Kidney glomerular epithelial cell (primary cell): ENCODE measurements at places on chromosomes 6 and 20.

- no peak for DNase-seq
These were observed 152.3 kb upstream of the BEND6 start for GRCh38 chr6:56802584-56802983.

DNA sequence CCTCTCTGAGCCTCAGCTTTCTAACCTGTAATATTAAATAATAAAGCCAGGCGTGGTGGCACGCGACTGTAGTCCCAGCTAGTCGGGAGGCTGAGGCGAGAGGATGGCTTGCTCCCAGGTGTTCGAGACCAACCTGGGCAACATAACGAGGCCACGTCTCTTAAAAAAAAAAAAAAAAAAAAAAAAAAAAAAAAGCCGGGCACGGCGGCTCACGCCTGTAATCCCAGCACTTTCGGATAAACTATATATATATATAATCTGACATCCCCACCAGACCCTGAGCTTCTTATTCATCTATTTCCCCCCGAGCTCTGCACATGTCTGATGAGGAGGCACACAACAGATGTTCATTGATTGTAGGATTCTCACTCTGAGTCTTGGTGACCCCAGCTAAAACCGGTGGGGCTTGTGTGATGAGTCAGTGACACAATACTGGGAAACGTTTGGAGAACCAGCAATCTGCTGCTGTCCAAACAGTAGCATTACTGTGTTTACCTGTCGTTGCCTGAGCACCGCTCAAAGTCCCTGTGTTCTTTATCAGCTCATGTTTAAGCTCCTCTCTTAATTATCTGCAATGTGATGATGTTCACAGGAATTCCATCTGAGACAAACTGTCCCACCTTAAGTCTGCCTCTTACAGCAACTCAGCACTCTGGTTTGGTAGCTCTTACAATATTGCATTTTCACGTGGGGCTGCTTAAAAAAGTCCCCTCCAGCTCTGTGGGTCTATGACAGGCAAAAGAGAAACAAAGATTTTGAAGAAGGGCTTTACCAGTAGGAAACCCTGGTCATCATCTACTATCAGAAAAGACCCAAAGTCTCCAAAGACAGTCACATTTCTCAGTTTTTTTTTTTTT, 1.0 kb upstream of the SPATA2 start:
- DNase-seq = peak; percentile 37

- DNase-seq = no peak
These were observed 386.5 kb upstream of the SULF2 start for GRCh38 chr20:48171626-48172356.

GRCh38 chr6:89015971-89016370, 52.6 kb upstream of the RNGTT start:
- no peak for DNase-seq

DNA sequence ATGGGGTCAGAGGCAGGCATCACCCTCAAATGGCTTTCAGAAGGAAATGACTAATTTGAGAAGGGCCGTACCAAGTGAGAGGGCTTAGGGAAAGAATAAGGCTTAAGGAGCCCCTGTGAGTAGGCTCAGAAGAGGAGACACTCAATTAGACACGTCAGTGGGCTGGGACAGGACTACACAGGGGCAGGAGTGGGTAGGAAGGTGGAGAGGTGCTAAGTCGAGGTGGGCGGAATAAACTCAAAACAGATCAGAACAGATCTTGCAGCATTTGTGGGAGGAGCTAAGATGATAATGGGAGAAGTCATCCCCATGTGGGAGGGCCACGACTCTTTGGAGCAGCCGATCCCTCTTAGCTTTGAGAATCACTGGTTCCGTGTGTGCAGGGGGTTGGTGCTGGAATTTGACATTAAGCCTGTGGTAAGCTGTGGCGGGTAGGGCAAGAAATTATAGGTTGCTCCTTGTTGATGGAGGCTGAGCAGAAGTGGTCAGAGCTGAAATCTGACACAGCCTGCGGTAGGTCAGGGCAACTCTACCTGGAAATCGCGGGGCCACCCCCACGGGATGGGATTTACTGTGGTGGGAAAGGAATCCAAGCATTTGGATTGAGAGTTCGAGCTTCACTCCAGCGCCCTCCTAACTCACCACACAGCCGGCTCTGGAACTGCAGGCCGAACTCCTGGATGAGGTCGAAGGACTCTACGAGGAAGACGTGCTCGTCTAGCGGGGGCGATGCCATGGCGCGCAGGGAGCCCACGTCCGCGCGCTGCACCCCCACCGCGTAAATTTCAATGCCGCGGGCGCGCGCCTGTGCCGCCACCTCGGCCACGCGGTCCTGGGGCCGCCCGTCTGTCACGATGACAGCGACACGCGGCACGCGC, 2.8 kb upstream of the RBPJL start:
- no peak for DNase-seq

- peak; percentile 5 for DNase-seq
These were observed at the start of gene RBM38 for GRCh38 chr20:57390604-57391438. TSS of gene RBM38 (plus strand) at chr20:57391396. CDS start at chr20:57391582, 186 bp downstream.

DNA sequence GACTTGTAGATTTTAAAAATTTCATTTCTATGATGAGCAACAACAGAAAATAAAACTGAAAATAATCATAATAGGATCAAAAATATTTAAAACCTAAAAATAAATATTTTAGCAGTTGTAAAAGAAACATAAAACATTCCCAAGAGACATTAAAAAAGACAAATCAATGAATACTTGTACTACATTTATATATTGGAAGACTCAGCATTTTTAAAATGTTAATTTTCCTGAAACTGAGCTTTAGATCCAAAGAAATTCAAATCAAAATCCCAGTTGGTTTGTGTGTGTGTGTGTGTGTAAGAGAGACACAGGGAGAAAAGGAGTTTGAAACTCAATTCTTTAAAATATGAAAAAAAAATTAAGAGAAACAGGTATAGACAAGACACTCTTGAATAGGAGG, 38.7 kb upstream of the DSE start:
- no peak for DNase-seq

GRCh38 chr20:9035126-9035525, 33.8 kb upstream of the PLCB4 start:
- peak; percentile 78 for DNase-seq

DNA sequence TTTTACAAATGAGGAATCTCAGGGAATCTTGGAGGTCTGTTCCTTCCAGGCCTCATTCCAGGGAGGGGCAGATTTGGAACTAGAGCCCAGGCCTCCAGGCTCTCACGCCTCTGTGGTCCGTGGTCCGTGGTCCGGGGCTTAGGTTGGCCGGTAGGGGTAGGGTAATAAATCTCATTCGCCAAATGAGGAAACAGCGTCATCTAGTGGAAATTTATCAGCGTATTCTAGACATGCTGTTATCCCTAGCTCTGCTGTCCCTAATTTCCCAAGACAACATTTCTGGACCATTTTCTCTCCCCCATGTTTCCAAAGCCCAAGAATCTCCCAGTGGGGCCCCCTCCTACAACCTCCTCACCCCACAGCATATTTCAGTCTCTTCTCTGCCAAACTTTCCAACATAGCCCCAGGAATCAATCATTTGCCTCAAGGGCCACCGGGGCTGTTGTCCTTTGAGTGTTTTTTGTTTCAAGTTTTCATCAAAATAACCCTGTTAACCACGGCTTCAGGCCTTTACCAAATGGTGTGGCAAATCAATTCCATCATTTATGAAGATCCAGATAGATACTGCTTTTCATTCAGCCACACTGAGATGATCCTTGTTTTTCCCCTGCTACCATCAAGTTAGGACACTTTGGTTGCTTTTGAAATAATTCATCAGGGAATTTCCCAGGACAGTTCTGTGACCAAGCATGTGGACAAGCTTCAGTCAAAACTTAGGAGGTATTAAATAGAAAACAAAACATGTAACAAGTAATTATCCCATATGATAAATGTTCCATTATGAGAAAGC, 126.8 kb downstream of the ALDH8A1 start:
- peak; percentile 49 for DNase-seq

DNA sequence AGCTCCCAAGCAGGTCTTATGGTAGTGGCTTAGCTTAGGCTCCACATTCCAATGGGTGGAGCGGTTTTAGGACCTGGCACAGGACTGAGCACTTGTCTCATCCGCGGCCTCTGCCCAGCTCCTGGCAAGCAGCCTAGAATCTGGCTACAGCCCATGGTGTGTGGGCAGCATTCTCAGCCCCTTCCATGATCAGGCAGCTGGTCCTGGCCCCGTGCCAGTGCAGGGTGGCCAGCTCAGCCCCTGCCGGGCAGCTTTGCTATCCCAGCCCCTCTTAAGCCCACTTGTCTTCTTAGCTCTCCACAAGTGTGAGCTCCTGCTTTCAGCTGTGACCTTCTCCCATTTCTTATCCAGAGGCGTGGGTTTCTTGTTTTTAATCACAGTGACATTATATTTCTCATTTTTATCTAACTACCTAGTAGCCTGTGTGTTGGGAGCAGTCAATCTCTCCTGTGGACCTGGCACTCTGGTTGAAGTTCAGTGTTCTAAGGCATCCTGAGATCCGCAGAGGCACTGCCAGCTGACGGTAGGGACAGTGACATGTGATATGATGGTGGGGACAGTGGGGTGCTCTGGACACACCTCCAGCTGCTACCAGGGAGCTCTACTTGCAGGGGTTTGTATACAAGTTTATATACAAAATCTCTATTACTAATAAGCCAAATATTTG, 119.9 kb upstream of the PRND start:
- peak; percentile 69 for DNase-seq

DNA sequence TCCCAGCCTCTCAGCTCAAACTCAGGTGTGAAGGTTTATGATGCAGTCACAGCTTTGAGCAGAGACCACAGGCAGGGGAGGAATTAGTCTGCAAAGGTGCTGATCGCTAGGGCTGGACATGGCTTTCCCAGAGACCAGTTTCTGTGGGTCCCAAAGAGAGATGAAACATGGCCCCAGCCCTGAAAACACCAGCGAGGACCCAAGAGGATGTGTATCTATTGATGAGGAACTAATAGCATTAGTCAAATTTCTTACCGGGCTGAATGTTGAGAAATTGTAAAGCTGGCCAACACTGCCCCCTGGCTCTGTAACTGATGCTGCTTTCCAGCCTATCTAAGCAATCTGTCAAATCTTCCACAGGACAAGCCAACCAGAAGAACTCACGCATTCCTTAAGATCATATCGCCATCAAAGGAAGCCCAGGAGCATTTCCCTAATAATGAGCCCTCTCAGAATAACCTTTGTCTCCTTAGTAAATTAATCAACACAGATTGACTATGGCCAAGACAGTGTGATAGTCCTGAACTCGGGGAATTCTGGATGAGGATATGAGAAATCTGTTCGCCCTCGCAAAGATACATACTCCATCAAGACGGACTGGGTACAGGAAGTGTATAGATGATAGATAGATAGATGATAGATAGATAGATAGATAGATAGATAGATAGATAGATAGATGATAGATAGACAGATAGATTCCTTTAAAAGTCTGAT, 7.8 kb upstream of the ACSS1 start:
- DNase-seq = peak; percentile 40

DNA sequence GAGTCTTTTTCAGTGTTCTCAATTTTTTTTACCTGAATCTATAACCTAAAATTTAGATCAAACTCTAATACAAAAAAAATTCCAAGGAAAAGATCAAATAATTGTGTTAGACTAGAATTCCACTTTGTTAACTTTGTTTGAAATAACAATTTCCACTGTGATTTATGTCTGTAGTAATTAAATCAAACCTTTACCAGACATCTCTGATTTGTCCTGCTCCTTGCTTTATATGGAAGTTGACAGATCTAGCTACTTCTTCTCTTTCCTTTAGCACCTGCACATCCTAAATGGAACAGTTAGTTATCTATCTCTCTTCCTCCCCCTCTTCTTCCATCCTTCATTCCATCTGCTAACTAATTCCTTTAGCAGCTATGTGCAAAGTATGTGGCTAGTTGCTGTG, 99.5 kb upstream of the TMEM30A start:
- DNase-seq = no peak

GRCh38 chr20:57317316-57317788, 12.3 kb upstream of the SPO11 start:
- no peak for DNase-seq

DNA sequence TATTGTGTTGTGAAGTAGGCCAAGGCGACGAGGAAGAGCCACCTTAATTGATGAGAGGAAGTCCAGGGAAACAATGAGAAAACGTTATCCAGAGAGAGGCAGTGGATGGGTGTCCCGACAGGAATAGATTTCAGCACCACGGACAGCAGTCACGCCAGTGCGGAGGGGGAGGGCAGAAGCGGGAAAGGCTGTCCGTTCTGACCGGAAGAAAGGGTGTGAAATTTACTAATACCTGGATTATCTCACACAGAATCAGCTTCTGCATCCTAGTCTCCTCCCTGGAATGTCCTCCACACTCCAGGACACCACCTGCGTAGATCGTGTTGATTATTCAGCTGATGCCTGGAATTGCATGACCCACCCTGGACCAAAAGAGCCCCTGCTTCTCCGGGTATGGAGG, 7.4 kb upstream of the BPIFA3 start:
- DNase-seq = peak; percentile 53

DNA sequence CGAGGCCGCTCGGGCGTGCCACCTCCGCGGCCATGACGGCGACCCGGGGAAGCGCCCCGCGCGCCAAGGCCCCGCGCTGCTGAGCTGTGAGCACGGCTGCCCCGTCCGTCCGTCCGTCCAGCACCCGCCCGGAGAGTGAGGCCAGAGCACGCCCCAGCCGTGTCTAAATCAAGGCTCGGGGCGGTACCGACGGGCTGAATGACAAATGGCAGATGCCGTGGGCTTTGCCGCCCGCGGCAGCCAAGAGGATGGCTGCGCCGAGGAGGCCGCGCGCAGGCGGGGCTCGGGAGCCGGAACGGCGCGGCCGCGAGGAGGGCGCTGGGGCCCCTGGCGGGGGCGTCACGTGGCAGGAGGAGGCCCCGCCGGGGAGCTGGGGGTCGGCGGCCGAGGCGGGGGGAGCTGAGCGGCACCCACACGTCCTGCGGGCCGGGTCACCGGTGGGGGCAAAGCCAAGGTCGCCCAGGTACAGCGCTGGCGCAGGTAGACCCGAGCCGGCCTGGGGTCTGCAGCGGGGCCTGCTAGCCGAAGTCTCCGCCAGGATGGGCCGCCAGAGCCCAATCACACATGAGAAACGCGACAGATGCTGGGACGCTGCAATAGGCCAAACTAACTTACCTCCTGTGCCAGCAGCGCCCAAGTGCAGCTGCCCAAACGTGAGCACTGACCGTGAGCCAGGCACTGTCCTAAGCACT, at the start of gene PLAGL1:
Gene PLAGL1, minus strand, starts transcription at position 140 of the 692 bp plus-strand sequence. CDS start 60,123 bp downstream, outside the sequence.
- no peak for DNase-seq

DNA sequence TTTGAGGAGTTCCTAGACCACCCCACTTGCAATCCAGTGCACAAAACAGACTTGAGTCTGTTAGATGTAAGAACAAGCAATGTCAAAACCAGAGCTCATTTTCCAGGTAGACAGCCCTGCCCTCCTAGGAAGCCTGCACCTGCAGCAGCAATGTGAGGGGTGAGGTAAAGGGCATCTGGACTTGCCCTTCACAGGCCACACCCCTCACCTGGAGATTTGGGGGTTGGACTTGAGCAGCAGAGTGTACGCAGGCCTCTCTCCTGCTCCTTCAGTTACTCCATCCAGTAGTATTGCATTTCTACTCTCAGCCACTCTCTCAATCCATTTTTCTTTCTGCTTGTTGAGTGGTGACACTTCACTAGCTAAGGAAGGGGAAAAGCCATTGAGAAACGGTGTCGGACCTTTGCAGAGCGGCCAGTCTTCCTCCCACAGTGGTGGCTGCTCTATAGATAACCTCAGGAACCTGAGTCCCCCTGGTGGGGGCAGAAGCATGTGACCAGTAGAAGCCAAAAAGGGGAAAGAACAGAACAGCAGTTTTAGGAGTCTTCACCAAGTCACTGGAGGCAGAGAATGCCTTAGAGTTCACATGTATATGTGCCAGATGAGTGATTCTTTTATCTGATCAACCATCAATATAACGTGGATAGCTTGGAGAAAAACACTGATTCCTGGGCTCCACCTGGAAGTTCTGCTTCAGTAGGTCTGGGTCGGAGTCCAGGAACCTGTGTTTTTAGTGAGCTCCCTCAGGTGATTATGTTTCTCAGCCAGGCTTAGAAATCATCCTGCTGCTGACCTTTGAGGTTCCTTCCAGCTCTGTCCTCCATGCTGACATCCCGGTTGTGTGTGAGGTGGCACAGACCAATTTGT, 28.0 kb downstream of the ARFGEF2 start:
- no peak for DNase-seq
